Inflammatory macrophage treated with lipopolysaccharide for 4 hours (primary cell): ENCODE measurements at places on chromosomes 2 and 18.

GRCh38 chr2:77519888-77520506 lies 2.2 kb downstream of the LRRTM4 start:
- DNase-seq = no peak

GRCh38 chr2:24459224-24460161 lies 31.6 kb upstream of the NCOA1 start:
- no peak for DNase-seq

DNA sequence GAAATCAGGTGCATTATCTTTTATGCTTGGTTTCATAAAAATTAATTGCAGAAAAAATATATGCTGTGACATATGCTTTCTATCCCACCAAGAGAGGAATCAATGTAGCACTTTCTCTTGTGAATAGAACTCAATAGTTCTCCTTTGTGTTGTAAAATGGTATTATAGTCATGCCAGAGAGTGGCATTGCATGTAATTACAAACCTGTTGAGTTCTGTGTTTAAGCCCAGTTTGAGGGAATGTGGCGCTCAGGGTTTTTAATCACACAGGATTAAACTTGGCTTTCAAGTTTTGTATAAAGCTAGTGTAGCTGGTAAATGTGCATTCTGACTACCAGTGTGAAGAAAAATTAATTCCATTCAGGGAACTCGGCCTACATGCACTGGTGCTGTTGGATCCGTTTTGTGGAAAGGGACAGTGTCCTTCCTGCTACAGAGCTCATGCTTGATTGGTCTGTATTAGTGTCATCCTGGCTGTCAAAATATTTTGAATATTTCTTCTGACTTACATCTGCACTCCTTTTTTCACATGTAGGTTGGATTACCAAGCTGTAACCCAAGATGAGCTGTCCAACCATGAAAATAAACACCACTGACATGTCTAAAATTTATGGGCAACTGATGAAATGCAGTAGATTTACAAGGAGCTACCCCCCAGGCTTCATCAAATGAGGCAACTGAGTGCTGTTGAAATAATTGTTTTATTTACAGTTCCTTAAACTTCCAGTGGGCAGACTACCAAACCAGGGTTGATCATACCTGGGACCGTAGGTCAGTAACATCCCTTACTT lies 80.3 kb downstream of the SLC4A3 start:
- DNase-seq = no peak

GRCh38 chr18:7600528-7601245 lies 33.6 kb downstream of the PTPRM start:
- DNase-seq = no peak

GRCh38 chr2:9815844-9816279 lies 27.4 kb upstream of the TAF1B start:
- DNase-seq = no peak

DNA sequence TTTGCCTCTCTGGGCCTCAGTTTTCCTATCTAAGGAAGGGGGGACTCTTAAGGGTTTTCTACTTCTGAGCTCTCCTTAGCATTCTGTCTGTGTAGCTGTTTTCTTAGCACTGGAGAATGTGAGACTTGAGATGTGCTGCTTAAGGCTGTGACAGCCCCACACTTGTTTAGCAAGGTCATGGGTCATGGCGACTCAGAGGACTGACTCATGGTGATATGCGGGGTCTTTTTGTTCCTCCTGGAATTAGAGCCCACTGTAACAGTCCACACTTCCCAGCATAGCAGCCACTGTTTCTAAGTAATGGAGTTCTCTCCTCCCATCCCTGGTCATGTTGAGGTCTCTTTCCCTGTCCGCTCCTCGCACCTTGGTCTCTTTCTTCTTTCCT lies 4.1 kb upstream of the LPIN1 start:
- DNase-seq = no peak

DNA sequence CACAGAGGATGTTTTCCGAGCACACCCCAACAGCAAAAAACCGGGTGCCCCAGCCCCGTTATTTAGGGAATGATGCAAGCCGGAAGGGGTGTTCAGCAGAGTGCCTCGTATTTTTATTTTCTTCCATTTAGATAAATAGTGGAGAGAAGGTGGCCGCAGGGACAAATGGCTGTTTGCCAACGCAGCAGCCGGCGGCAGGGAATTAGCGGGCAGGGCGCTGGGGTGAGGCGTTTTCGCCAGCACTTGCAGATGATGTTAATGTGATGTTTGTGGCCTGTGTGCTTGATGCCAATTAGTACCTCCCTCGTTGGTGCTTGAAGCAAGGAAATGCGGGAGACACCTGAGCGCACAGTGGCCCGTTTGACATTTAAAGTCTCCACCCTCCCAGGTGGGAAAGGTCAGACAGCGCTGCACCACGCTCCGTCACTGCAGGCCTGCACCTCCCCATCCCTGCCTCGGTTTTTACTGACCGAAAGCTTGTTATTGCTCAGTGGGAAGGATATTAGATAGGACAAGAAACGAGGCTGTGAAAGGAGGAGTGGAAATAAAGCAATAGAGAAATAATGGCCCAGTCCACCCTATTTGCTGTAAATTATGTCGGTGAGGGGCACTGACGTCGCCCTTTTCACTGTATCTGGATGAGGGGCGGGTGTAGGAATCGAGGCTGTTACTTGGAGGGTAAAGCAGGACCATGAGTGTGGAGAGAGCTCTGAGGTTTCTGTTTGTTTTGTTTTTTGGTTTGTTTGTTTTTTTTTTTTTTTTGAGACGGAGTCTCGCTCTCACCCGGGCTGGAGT lies 39.1 kb downstream of the NFATC1 start:
- DNase-seq = no peak

- no peak for DNase-seq
Observed at GRCh38 chr2:16882706-16883105, 217.1 kb upstream of the CYRIA start.

DNA sequence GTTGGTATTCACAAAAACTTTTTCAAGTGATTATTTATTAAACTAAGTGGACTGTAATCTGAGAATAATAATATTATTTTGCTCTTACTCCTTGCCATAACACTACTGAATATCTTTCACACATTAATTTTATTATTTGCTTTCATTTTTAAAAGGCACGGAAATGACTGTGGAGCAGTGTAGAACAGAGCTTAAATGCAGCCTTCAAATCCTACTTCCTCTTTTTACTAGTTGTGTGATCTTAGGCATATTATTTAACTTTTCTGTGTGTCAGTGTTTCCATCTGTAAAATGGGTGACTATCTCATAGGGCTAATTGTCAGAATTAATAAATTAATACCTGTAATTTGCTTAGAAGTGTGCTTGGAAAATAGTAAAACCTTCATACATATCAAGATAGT lies 55.5 kb upstream of the SLC8A1 start:
- DNase-seq = peak; percentile 58
